Fibroblast of upper back skin (primary cell): ENCODE measurements at places on chromosomes 12 and 14.
A peak's percentile ranks its signal among the peaks of the same experiment; 100 is the strongest.

- no peak for DNase-seq
Observed at GRCh38 chr12:125092108-125092871, 27.1 kb downstream of the AACS start.

DNA sequence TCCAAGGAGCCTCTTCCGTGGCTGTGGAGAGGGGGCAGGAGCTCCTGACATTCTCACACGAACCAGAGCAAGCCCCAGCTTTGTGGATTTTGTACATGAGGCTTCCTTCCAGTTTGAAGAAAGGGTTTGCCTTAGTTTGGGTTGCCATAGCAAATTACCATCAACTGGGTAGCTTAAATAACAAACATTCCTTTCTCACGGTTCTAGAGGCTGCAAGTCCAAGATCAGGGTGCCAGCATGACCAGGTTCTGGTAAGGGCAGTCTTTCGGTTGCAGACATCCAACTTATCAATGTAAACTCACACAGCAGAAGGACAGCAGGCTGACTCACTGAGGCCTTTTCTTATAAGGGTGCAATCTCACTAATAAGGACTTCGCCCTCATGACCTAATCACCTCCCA, 25.9 kb upstream of the STAB2 start:
- DNase-seq: peak; percentile 12

GRCh38 chr14:61699027-61699426, 3.7 kb downstream of the HIF1A start:
- DNase-seq: no peak

- no peak for DNase-seq
Observed at GRCh38 chr12:20885552-20885951, 75.0 kb downstream of the SLCO1B3 start.

GRCh38 chr12:45543887-45544286, 185.6 kb upstream of the ARID2 start:
- peak; percentile 77 for DNase-seq

GRCh38 chr12:101076921-101077320, 133.1 kb downstream of the SLC5A8 start:
- DNase-seq: peak; percentile 14

- peak; percentile 88 for DNase-seq
Observed at GRCh38 chr14:96274543-96274942, 18.5 kb downstream of the BDKRB1 start.
